ENCODE measurements at places on chromosomes 3 and 15.

DNA sequence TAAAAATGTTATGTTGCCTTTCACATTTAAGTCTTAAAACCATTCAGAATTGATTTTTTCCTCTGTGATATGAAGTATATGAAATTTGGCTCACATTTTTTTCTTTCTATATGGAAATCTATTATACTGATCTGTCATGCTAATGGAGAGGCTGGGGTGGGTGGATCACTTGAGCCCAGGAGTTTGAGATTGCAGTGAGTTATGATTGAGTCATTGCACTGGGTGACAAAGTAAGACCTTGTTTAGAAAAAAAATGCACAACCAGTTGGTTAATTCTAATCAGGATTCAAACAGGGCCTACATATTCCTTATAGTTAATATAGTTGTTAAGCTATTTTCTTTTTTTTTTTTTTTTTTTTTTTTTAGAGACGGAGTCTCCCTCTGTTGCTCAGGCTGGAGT is 230.5 kb downstream of the MFSD1 start:
- no peak for DNase-seq

DNA sequence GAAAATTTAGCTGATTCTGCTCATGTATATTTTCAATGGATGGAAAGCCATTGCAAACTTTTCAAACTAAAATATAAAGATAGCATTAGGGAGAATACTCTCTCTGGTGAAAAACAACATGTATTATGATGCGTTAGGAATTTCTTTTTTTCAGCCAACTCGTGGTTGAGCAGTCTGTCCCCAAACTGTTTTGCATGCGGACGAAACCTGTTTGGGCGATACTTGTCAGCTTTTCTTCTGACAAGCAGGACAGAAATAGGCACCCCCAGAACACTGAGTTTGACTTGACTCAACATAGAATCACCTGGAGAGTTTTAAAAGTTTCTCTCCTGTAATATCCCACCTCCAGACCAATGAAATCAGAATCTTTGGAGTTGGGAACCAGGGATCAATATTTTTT is 417.5 kb upstream of the TPRG1 start:
- no peak for DNase-seq

DNA sequence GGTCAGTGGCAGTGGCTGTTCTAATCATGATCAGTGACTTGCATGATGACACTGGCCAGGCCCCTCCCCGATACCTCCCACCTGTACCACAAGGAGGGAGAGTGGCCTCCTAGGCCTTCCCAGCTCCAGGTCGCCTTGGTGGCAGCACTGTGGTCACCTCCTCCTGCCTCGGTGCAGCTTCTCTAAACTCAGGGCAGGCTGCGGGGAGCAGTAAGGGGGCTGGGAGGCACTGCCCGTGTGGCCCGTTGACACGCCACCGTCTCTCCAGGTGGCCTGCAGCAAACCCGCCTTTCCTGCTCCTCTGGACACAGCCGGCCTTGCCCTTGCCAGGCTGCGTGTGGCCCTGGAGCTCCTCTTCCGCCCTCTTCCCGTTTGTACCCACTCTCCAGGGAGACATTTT is 184.1 kb downstream of the XXYLT1 start:
- no peak for DNase-seq

- DNase-seq, result no peak
Observed at GRCh38 chr3:53164911-53165310, 3.9 kb downstream of the PRKCD start.

DNA sequence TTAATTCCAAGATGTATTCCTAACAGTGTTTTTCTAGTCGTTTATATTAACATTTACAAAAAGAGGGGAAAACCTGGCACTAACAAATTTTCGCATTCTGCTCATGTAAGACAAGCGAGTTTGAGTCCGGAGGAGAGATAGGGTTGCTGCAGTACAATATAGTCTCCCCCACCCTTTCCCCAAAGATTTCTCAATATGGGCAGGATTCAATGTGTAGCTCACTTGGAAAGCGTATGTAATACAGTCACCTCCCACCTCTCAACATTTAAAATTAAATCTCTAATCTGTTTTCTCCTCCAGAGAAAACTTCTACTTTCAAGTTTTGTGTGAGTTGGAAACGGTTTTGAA is 57.9 kb downstream of the CMSS1 start:
- no peak for DNase-seq

DNA sequence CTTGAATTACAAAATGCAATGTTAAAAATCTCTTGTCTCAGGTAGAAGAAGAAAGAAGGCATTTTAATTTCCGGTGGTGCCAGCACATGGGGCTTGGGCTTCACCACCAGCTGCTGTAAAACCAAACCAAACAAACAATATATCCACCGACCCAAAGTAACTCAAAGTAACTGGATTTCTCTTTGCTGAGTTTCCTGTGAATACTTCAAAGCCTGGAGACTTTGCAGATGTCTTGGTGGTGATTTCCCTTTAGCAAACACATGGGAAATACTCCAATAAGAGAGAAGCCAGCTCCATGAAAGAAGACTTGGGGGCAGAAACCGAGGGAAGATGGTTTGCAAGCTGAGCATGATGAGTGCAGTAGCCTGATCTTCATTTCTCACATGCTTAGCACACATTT is 62.6 kb downstream of the EIF4E3 start:
- DNase-seq, result no peak

- DNase-seq, result no peak
Observed at GRCh38 chr3:180433152-180433551, 168.8 kb upstream of the TTC14 start.

DNA sequence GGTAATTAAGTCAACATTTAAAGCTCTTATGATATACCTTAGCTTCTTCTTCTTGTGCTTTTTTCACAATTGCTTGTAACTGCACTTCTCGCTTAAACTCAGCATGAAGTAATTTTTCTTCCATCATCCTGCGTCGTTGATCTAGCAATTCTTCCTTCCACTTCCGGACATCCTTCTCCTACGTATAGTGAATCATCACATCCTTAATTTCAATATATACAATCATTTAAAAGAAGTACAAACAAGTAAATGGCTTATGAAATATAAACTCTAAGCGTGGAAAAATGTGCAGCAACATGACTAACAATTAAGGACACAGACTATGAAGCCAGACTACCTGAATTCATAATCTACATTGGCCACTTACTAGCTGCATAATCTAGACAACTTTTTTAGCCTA is 151.4 kb downstream of the SCAPER start:
- no peak for DNase-seq

DNA sequence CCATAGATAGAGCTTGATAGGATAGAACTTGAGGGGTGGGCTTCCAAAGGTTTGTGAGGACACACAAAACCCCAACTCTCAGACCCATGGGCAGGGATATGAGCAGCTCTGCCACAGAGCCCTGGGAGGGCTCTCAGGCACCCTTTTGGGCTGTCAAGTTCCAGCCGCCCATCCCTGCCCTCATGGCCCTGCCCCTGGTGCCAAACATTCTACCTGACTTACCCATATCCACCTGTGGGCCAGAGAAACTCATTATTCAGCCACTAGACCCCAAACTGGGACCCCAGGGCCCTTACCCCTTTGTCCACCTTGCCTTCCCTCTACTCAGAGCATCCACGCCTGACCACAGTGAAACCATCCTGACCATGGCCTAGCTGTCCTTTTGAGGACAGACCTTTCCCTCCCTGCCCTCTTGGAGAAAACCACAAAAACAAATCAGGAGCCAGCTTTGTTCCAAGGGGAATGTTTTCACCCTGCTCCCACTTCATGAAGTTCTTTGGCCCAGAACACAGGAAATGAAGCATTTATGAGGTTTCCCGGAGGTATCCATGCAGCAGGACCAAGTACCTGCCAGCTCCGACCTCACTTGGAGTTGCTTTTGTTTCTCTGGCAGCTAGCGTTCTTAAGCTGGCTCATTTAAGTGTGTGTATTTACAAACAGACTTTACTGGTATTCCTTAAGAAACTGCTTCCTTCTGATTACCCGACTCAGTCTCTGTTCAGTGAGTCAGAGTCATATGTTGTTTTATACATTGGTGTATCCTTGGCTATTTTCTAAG is 34.2 kb upstream of the GALNT15 start:
- peak; percentile 47 for DNase-seq

DNA sequence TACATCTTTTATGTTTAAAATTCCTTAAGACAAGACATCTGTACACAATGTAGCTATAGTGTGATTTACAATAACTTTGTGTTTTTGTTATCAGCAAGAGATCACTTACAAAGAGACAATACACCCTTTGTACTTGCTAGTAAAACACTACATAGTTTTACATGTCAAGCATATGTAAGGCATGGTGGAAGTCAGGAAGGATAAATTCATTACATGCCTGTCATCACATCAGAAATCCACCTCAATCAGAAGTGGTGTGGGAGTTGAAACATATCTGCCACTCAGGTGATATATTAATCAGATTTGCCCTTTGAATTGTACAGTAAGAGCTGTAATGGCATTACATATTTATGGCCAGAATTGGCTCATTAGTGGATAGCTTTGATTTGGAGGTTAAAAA is 95.5 kb downstream of the MBNL1 start:
- DNase-seq, result no peak

GRCh38 chr15:40439960-40440742 is 602 bp upstream of the BAHD1 start:
- no peak for DNase-seq

- no peak for DNase-seq
Observed at GRCh38 chr15:64749999-64750657, 25.3 kb downstream of the RBPMS2 start.

GRCh38 chr3:49004352-49005302 is 2.6 kb upstream of the WDR6 start:
- DNase-seq, result no peak

- no peak for DNase-seq
Observed at GRCh38 chr3:126684218-126684751, 19.8 kb upstream of the CHCHD6 start.

DNA sequence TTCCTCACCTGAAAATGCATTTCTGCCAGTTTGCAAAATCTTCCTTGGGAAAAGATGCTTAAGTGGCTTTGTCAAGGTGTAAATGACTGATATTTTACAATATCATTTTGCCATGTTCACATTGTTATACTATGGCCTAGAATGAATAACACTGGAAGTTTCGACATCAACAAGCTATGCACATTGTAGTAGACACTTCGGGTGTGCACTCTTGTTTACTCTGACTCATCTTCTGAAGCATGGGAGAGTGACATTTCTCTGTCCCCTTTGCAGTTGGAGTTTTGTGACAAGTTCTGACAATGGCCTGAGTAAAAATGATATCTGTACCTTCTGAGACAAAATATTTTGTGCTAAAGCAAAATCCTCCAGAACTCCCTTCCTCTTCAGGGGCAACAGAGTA is 567.0 kb upstream of the RGMA start:
- DNase-seq, result no peak

- no peak for DNase-seq
Observed at GRCh38 chr3:58462829-58463180, 29.1 kb upstream of the KCTD6 start.

- DNase-seq, result no peak
Observed at GRCh38 chr15:75720787-75721479, 8.3 kb upstream of the CSPG4 start.

- DNase-seq, result no peak
Observed at GRCh38 chr3:113153499-113154107, 57.8 kb upstream of the BOC start.

DNA sequence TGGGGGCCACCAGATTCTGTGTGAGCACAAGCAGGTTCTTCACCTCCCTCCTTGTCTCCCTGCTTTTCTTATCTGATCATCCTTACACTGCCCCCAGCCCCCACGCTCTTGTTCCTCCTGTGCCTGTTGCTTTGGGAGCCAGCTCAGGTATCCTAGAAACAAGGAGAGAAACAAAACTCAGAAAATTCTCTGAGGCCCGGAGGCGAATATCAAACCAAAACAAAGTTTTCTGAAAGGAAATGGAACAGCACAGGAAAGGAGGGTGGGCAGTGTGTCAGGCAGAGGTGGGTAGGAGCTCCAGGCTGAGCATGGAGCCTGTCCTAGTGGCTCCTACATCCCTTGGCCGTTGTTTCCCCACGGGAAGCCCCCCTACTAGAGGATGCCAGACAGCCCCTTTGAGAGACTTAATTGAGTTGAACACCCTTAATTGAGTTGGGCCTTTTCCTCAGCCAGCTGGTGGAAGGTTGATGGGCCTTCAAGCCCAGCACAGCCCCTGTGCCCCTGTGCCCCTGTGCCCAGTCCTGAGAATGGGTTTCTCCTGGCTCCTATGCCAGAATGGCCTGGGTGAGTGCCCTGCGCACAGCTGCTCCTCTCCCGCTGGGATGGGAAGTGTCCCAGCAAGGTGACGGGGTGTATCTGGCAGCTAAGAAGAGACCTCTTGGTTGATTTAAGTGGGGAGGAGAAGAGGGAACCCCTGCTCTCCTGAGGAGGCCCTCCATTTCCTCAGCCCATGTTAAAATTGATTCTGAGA is 22.8 kb upstream of the JMJD7 start:
- DNase-seq, result no peak

DNA sequence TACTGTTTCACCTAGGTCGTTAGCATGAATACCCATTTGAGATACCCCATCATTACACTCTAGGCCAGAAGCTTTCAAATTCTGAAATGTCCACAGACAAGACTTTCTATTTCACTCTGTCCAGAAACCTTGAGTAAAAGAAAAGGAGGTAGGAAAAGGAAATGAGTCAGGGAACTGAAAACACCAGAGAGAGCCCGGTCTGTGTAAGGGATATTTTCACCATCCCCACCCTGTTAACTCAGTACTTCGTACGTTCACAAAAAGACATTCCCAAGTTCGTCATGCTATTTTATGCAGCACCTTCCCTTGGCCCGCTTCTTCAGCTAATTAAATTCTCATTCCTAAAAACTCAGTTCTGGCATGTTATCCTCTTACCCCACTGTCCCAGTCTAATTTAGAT is 89.4 kb upstream of the SOX2 start:
- DNase-seq, result no peak

GRCh38 chr15:56877255-56877970 is 41.0 kb upstream of the TCF12 start:
- DNase-seq, result no peak

DNA sequence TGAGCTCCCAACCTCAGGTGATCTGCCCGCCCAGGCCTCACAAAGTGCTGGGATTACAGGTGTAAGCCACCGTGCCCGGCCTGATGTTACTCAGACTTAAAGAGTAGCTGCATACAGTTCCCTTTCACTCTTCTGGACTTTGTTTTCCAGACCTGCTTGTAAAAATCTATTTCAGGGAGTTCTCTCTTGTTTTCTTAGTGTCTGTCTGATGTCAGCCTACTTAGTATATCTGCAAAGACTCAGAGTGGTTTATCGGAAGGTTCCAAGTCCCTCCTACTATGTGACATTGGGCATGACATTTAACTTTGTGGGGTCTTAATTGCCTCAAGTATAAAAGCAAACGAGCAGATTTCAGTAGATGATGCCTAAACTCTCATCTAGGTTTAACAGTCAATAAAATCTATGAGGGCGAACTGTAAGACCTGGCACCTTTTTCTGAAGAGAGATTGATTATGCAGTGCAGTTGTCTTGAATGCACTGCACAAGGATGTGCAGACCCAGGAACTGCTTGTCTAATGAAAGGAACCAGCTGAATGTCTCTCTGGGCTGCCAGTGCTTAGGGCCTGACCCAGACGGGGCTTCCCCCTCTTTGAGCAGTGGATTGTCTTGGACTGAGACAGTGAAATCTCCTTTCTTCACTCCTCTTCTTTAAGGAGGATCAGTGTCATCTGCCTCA is 301.4 kb downstream of the PTPRG start:
- DNase-seq, result no peak

GRCh38 chr3:172154768-172155664 is 115.6 kb downstream of the FNDC3B start:
- DNase-seq, result no peak
